CD4-positive, alpha-beta T cell (primary cell): ENCODE measurements at places on chromosomes 6 and 20. TPM values are rescaled to one million over a fixed set of nuclear protein-coding genes. Genes with fewer than 3 reads are reported as not detected.

The ZBTB12 gene
- 0.33 TPM for total RNA-seq

The BANF2 gene
- total RNA-seq: not detected

The FAM209B gene
- 3.1 TPM for total RNA-seq

The IYD gene
- not detected for total RNA-seq

The WFDC5 gene
- not detected for total RNA-seq

The NKAIN4 gene
- total RNA-seq: not detected

The SLC16A10 gene
- 13.8 TPM for total RNA-seq

The CEBPB gene
- total RNA-seq: 40.7 TPM

The POU5F1 gene
- total RNA-seq: not detected

The EFHC1 gene
- total RNA-seq: 3.4 TPM

The TOX2 gene
- 3.3 TPM for total RNA-seq

The TEAD3 gene
- total RNA-seq: 0.11 TPM

The UCKL1 gene
- 46.1 TPM for total RNA-seq

The CLPSL2 gene
- total RNA-seq: not detected

The IBTK gene
- total RNA-seq: 11.2 TPM

The HLA-DMB gene
- total RNA-seq: 6.0 TPM

The FHL5 gene
- total RNA-seq: not detected

The SRMS gene
- total RNA-seq: not detected

The KIAA1755 gene
- not detected for total RNA-seq

The AP5S1 gene
- 6.0 TPM for total RNA-seq
